ENCODE measurements at places on chromosomes 2 and 18. TPM values are rescaled to one million over a fixed set of nuclear protein-coding genes. Genes with fewer than 3 reads are reported as not detected.

The ABHD1 gene
- 2.4 TPM for total RNA-seq

The AGXT gene
- not detected for total RNA-seq

The ARHGAP28 gene
- total RNA-seq, result not detected

The ABCG8 gene
- total RNA-seq, result not detected

The ST8SIA3 gene
- not detected for total RNA-seq

The LYG2 gene
- not detected for total RNA-seq

GRCh38 chr2:238313289-238313990, 6.9 kb upstream of the TRAF3IP1 start:
- no peak for DNase-seq

DNA sequence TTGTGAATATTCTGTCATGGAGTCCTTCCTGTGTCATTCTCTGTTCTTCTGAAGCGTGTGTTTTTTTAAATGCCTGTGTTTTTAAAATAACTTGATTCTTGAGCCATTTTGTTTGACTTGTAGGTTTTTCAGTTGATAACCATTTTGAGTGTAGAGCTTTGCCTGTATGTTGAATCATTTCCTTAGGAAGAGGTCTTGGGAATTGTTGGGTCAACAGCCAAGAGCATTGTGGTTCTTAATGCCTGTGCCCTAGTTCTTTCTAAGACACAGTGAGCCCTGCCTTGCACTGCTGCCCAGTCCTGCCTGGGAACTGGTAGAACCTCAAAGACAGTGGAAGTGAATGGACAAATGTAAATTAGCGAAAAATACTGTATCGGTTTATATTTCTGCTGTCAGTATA, 25.9 kb downstream of the RAB12 start:
- DNase-seq, result no peak

GRCh38 chr2:149894760-149895159, 307.2 kb upstream of the MMADHC start:
- no peak for DNase-seq

GRCh38 chr18:44779753-44780292, 99.1 kb downstream of the SETBP1 start:
- no peak for DNase-seq

- no peak for DNase-seq
These were observed 364.4 kb upstream of the CYRIA start for GRCh38 chr2:17030047-17030446.

GRCh38 chr2:65917986-65918385, 485.6 kb upstream of the SPRED2 start:
- DNase-seq, result no peak

DNA sequence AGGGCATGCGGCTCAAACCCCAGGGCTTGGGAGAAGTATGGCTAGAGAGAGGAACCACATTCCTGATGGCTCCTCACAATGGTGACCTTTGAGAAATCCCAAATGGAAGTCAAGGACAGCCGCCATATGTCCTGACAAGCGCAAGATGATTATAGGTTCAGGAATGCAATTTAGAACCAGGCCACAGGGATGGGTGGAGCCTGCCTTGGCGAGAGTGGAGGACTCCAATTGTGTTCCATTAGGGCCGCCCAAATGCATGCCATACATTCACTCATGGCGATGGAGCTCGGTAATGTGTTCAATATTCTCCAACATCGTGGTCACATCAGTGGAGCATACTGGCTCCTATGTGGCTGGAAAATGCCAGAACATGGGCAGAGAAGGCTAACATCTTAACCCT, 662.9 kb upstream of the ID2 start:
- no peak for DNase-seq

- DNase-seq, result peak; percentile 53
These were observed 6.2 kb upstream of the ARMC9 start for GRCh38 chr2:231191896-231192872.
